NCI-H774 (cell line): ENCODE measurements at places on chromosomes 5 and 9.

- no peak for DNase-seq
Observed at GRCh38 chr5:77844373-77844622, 68.2 kb upstream of the TBCA start.

DNA sequence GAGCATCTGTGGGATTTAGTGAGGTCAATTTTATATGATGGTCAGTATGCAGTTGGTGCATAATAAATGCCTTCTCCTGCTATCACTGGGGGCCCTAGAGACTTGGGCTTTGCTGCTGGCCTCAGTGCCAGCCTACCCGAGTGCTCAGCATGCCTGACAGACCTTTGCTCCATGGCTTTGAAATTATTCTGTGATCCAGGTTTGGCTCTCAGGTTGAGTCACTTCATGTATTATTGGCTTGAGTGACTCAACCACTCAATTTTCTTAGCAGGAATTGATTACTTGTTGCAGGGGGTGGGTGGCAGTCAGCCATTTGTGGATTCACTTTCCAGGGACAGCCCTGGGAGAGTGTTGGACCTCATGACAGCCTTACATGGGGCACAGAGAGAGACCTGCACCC is 13.5 kb downstream of the SLC25A48 start:
- no peak for DNase-seq

DNA sequence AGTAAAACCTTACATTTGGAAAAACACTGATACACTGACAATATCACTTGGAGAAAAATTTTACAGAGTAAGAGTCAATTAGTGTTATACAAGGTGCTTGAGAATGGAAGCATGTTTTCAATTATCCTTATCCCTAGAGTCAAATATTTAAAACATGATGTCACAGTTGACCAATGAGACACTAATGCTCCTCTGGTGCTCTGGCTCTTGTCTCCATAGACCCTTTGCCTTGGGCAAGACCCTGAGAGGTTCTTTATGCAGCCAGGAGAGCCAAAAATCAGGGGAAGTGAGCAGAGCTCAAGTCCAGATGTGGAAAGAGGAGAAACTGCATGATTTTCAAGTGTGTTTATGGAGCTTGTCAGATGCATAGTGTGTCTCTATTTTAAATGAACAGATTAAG is 153.9 kb downstream of the MARCHF11 start:
- no peak for DNase-seq

GRCh38 chr5:80260461-80260860 is 4.6 kb upstream of the SERINC5 start:
- no peak for DNase-seq

DNA sequence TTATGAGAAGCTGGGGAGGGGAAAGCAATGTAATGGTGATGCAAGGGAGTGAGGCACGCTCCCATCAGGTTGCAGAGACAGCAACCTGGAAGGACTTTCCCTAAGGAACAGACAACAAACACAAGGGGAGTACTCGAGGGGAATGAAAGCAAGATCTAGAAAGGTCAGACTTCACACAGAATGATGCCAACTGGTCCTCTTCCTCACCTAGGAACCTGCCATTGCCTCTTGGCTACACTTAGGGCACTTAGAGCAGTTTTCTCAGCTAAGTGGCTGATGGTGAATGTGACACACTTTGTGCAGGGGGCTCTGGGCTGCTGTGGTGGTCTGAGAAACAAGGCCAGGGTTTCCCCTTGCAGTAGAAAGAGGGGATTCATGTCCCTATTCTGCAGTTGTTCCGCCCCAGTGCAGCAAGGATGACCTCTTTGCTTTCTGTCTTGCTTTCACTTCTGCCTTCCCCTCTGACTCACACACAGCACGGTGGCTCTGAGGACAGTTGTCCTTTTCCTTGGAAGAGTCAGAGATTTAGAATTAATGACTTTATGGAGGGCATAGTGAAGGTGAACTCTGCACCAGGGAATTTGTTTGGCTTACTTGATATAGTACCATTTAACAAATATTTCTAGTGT is 394.0 kb upstream of the KLF4 start:
- no peak for DNase-seq

DNA sequence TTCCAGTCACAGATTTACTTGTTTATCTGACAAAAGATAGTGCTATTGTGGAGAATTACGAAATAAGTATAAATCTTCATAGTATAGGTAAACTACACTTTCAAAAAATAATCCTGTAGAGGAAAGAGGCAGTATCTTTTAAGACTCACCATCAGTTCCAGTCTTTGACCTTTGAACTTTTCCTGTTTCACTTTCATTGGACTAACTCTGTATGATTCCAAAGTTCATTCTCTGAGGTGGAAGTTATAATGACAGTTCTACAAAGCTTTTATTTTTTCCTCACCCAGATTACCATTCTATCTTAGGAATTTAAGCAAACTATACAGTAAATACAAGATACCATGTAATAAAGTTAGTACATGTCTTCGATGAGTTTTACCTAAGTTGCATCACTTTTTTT is 901.3 kb upstream of the SEMA6A start:
- DNase-seq = no peak

DNA sequence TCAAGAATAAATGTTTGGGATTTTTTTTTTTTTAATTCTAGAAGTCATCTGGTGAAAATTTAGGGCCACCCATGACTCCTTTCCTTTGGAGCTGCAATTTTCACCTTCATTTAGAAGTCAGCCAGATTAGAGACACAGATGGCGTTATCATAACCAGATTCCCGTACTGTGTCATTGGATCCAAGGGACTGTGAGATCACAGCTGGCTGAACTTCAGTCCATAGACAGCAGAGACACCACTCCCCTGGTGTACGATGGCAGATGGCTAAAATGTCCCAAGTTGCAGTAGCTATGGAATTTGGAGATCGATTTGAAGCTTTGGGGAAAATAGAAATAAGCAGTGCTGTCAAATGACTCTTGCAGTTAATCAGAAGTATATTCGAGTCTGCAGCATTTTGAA is 216.3 kb downstream of the RFK start:
- DNase-seq = no peak

GRCh38 chr5:56328753-56329560 is 95.8 kb upstream of the ANKRD55 start:
- no peak for DNase-seq
